ENCODE measurements at places on chromosomes 16 and 17.

DNA sequence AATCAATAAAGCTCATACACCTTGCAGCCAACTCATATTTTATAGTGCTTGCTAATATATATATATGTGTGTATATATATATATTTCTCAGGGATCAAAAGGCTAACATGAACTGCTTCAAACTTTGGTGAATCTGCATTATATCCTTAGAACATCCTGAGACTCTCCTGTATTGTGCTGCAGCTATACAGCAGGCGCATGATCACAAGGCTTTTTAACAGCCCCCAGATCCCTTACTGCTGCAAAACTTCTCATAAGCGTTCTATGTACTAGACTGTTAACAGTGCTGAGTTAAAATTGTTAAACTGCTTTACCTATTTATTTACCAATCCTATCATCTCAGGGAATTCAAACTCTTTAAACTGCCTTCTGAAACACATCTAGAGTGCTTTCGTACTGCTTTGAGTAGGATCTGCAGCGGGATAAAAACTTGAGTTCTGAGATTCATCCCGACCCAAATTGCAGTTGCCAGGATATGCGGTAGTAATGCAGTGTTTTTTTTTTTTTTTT is 1.3 kb downstream of the GPATCH8 start:
- DNase-seq, result no peak

DNA sequence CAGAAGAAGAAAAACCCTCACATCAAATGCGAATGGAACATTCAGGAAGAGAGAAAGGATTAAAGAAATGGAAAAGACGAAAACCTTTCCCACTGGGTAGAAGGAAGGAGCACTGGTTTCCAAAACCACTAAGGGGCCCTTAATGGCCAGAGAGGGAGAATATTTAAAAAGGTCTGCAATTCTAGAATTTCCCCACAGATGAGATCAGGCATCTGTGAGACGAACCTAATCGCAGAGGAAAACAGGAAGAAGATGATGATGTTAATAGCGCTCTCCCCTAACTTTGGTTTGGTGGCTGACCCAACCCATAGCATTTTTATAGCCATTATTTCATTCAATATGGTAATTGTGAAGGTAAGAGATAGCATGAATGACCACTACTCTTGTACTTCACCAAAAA is 32.8 kb downstream of the XYLT1 start:
- no peak for DNase-seq

- DNase-seq, result peak; percentile 81
These were observed 191.1 kb upstream of the CIBAR2 start for GRCh38 chr16:85303354-85303883.

- DNase-seq, result no peak
These were observed 56.3 kb upstream of the CDH11 start for GRCh38 chr16:65178151-65178550.

DNA sequence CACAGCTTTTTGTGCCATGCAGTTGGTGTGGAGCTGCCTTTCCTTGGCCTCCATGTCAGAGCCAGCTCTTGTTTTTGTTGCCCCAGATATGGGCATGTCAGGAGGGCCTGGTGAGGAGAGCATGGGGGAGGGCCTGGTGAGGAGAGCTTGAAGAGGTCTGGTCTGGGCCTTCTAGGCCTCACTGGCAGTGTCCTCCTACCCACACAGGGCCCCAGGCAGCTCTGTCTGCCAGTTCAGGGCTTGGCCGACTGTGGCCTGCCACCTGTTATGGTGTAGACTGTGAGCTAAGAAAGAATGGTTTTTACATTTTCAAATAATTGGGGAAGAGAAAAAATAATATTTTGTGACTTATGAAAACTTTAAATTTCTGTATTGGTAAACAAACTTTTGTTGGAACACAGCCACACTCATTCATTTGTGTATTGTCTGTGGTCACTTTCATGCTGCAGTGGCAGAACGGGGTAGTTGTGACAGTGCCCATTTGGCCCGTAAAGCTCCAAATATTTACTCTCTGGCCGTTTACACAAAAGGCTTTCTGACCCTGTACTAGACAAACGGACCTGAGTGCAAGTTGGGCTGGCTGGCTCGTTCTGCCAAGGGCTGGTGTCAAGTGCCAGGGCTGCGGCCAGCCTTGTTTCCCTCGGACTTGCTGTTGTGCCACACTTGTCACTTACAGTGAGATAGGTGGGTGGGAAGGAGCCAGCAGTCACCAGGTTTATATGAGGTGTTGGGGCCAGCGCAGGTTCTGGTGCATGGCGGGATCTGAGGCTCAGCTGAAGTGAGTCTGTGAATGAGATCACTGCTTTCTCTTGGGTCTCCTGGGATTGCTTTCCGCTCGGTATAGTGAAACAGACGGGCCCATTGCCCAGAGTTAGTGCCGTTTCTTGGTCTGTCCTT is 18.2 kb downstream of the PGS1 start:
- DNase-seq, result no peak

DNA sequence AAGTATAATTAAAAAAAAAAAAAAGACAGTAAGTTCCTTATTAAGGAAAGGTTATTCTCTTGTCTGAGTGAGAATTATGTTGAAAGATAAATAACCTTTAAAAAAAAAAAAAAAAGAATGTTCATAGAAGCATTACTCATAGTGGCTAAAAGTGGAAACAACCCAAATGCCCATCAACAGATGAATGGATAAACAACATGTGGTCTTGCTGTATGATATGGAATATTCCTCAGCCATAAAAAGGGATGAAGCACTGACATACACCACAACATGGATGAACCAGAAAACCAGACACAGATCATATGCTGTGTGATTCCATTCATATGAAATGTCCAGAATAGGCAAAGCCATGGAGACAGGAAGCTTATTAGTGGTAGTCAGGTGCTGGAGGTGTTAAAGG is 9.2 kb upstream of the CCNF start:
- no peak for DNase-seq

GRCh38 chr17:42895185-42895555 is 5.4 kb upstream of the G6PC1 start:
- no peak for DNase-seq
